ENCODE measurements at places on chromosomes 12 and 14. TPM values are rescaled to one million over a fixed set of nuclear protein-coding genes. Genes with fewer than 3 reads are reported as not detected.

CLEC7A gene
- 5.7 TPM for total RNA-seq

FAM90A1 gene
- not detected for total RNA-seq

ADGRD1 gene
- 4.4 TPM for total RNA-seq

A2M gene
- total RNA-seq, result 97.3 TPM

NFE2 gene
- 0.26 TPM for total RNA-seq

TDRD9 gene
- total RNA-seq, result 2.0 TPM

TGFB3 gene
- 30.7 TPM for total RNA-seq

DNA sequence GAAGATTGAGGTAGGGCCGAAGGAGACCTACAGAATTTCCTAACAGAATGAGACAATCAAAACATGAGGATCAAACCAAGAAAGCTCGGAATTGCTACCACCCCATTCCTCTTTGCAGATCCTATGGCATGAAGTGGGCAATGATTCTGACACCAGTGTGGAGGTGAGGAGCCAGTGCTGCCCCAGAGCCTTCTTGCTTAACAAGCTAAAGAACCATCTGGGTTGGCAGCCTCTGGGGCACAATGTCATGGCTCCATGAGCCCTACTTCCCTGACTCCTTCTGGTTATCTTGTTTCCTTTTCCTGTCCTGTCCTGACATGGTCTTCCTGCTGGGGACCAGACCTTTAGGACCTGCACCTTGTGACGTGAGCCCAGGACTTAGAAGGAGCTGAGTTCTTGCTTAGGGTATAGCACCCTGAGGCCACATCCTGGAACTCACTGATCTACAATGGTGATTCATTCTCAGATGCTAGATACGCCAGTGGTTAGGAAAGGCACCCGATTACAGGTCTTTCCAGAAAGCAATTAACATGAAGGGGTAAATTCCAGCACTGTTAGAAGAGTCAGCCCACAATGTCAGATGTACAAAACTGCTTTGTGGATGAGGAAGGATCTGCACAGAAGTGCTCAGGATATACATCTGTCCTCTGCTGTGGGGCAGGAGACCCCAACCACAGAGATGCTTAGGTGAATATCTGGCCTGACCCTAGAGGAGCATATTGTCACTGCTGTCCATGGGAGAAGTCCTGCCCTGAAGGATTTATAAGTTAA lies 324.2 kb downstream of the ZFP36L1 start:
- H3K4me3 ChIP-seq, result no peak overlapping the region
- H3K36me3 ChIP-seq, result no peaks in the 10 kb centered on the region
- H3K27ac ChIP-seq, result peak overlapping the region; percentile 55
- no peaks in the 10 kb centered on the region for H3K27me3 ChIP-seq
- H3K4me1 ChIP-seq, result peaks cover 82% of the 10 kb centered on the region

DNA sequence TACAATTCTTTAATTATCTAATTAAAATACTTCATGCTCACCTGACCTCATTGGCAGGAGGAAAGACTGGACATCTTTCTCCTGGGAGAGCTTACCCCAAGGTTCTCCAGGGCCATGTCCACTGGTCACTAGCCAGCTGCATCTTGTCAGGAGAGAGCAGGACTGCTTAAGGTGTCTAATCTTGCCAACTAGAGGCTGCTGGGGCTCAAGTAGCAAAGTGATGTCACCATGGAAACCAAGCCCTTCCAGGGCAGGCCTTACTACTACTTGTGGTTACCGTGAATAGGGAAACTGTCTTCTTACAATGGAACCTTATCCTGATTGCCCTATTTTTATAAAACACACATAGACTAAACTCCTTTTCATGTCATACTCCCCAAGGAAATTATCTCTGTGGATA lies 376.4 kb downstream of the SNAPC1 start:
- no peaks in the 10 kb centered on the region for H3K27me3 ChIP-seq
- no peaks in the 10 kb centered on the region for H3K36me3 ChIP-seq
- no peak overlapping the region for H3K4me3 ChIP-seq
- H3K4me1 ChIP-seq, result no peaks in the 10 kb centered on the region
- no peak overlapping the region for H3K27ac ChIP-seq

DNA sequence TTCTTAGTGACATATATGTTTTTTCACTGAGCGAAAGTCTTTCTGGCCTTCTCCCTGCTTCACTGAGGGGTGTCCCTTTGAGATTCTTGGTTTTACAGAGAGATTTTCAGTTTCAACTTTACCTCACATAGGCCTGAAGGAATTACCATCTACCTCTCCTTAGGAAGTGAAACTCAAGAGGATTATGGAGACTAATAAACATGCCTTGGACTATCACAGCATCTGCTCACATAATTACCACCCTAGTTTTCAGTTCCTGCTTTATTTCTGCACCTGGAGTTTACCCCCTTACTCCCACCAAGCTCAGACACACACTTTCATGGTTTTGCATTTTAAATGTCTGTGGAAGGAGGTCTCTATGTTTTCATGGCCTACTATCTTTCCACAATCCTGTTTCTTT lies 118.3 kb upstream of the SCAF11 start:
- no peak overlapping the region for H3K4me3 ChIP-seq
- no peaks in the 10 kb centered on the region for H3K36me3 ChIP-seq
- DNase-seq, result no peak
- no peaks in the 10 kb centered on the region for H3K4me1 ChIP-seq
- H3K27me3 ChIP-seq, result no peaks in the 10 kb centered on the region

DNA sequence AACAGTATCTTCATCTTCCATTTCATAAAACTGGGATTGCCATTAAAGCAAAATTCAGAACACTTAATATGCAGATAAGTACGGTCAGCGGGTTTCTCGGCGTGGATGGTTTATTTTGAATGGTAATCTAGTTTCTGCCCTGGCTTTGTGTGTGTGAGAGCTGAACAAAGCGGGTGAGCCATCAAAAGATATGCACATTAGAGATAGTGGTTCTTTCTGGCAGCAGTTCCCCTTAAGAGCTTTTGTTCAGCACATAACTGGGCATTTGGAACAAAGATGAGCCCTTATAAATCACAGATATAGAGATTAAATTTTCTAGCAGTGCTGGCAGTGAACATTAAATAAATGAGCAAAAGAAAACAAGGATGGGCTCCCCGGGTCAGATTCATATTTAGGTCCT lies 207.5 kb downstream of the CALM1 start:
- H3K27me3 ChIP-seq, result no peaks in the 10 kb centered on the region
- H3K27ac ChIP-seq, result no peak overlapping the region
- H3K4me3 ChIP-seq, result no peak overlapping the region
- DNase-seq, result no peak

GRCh38 chr14:101034986-101035385 lies 131.5 kb upstream of the RTL1 start:
- H3K36me3 ChIP-seq, result no peaks in the 10 kb centered on the region
- H3K4me1 ChIP-seq, result peaks cover under 1% of the 10 kb centered on the region
- peak; percentile 4 for DNase-seq
- H3K27ac ChIP-seq, result no peak overlapping the region

- peak overlapping the region; percentile 30 for H3K27ac ChIP-seq
- no peaks in the 10 kb centered on the region for H3K36me3 ChIP-seq
- no peak overlapping the region for H3K4me3 ChIP-seq
- no peaks in the 10 kb centered on the region for H3K27me3 ChIP-seq
- DNase-seq, result peak; percentile 35
- H3K4me1 ChIP-seq, result peaks cover 27% of the 10 kb centered on the region
These were observed 43.0 kb upstream of the CTDSP2 start for GRCh38 chr12:57889500-57889989.

DNA sequence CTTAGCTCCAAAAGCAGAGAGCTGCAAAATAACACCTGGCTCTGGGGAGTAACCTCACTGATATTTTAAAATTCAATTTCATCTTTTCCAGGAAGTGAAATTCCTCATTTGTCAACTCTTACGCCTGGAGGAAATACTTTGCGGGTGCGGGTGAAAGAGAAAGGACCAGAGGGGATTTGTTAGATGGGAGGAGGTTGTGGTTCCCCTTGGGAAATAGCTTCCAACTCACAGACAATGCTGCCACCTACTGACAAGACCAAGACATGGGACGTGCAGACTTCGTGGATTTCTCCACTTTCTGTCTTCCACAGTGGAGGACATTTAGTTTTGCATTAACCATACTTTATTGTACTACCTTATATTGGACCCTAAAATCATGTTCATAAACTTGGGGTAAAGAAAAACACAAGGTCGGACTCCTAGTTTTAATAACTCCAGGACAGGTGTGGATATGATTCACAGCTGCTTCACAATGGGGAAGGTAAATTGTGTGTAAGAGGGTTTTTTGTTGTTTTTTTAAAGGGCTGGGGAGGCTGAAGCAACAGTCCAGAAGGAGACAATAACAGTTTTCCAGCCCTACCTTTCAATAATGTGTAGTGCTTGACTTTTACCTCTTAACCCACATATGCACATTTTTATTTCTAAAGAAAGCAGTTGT lies 10.8 kb downstream of the FBXL14 start:
- H3K4me1 ChIP-seq, result peaks cover 21% of the 10 kb centered on the region
- H3K27ac ChIP-seq, result no peak overlapping the region
- H3K4me3 ChIP-seq, result no peak overlapping the region
- no peaks in the 10 kb centered on the region for H3K27me3 ChIP-seq
- DNase-seq, result peak; percentile 71

DNA sequence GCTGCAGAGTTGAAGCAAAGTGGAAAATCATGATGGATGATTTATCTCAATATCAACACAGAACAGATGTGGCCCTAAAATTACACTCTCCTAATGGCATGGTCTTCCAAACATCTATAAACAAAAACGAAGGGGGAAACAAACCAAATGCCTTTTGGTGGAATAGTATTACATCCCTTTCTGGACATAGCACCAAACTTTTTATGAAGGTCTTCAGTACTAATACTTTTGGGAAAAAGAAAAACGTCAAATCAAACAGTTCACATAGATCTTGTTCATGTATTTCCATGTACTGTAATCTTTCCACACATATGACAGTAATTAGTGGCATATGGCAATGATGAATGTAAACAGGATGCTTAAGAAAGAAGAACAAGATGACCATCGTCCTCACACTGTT lies 22.9 kb upstream of the ANAPC7 start:
- no peak for DNase-seq
- no peaks in the 10 kb centered on the region for H3K27me3 ChIP-seq
- no peaks in the 10 kb centered on the region for H3K36me3 ChIP-seq

DNA sequence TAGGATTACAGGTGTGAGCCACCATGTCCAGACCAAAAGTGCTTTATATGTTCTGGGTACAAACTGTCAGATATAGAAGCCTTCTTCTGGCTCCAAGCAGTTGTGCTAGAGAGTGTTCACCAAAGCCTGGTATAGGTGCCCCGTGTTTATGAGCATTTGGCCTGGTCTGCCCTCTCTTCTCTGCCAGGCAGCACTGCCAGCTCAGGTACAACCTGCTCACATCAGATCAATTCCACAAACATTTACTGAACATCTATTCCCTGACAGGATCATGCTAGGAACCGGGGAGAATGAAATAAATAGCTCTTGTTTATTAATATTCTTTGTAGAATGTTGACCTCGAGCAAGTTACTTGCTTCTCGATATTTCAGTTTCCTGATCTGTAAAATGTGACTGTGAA lies 20.0 kb upstream of the SOCS2 start:
- no peak for DNase-seq
- no peaks in the 10 kb centered on the region for H3K27me3 ChIP-seq
- H3K4me1 ChIP-seq, result no peaks in the 10 kb centered on the region
- H3K4me3 ChIP-seq, result no peak overlapping the region
- H3K36me3 ChIP-seq, result no peaks in the 10 kb centered on the region
- H3K27ac ChIP-seq, result no peak overlapping the region

- no peak overlapping the region for H3K27ac ChIP-seq
- no peaks in the 10 kb centered on the region for H3K36me3 ChIP-seq
- no peak for DNase-seq
- no peak overlapping the region for H3K4me3 ChIP-seq
- no peaks in the 10 kb centered on the region for H3K27me3 ChIP-seq
These were observed 8.8 kb upstream of the SMARCC2 start for GRCh38 chr12:56197921-56198635.

DNA sequence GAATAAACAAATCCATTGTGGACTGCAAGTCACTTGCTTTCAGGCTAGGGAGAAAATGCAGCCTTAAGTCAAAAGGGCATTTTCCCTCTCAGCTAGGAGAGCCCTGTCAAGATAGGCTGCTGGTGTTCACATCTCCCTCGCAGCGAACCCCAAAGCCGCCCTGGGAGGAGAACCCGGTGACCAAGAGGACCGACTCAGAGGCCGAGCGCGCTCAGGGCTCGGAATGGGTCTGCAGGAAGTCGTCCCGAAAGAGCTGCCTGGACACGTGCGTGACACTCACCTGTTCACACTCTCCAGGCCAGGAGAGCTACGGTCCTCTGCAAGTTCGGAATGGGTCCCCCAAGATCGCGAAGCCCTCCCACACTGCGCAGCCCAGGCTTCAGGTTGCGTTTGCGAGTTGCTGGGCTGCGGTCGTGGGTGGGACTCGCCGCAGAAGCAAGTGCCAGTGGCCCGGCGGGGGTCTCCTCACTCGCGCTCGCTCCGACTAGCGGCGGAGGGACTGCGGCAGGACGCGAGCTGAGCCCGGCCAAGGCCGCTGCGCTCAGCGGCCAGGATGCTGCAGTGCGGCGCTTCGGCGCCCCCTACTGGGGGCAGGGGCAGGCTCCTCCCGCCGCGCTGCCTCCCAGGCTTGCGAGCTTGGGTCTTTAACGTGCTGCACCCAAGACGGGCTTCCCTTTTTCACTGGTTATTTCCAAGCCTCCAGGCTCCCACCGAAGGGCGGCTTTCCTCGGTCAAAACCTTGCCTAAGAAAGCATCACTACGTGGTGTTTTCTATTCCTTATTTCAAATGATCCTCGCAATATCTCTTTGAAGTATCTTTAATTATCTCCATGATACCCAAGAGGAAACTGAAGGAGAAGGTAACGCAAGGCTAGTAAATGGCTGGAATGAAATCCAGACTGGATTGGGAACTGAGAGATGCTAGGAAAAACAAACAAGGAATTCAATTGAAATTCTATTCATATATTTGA lies at the start of gene RERG:
TSS of gene RERG (minus strand) at position 503 of the 971 bp plus-strand sequence. CDS start 3,928 bp downstream, outside the sequence.
- no peak within 1 kb of the TSS for H3K4me3 ChIP-seq
- H3K27ac ChIP-seq, result peak within 1 kb of the TSS; percentile 3
- H3K4me1 ChIP-seq, result peaks cover 9% of the 10 kb centered on the region
- peak; percentile 76 for DNase-seq
- no peaks in the 10 kb centered on the region for H3K36me3 ChIP-seq

DNA sequence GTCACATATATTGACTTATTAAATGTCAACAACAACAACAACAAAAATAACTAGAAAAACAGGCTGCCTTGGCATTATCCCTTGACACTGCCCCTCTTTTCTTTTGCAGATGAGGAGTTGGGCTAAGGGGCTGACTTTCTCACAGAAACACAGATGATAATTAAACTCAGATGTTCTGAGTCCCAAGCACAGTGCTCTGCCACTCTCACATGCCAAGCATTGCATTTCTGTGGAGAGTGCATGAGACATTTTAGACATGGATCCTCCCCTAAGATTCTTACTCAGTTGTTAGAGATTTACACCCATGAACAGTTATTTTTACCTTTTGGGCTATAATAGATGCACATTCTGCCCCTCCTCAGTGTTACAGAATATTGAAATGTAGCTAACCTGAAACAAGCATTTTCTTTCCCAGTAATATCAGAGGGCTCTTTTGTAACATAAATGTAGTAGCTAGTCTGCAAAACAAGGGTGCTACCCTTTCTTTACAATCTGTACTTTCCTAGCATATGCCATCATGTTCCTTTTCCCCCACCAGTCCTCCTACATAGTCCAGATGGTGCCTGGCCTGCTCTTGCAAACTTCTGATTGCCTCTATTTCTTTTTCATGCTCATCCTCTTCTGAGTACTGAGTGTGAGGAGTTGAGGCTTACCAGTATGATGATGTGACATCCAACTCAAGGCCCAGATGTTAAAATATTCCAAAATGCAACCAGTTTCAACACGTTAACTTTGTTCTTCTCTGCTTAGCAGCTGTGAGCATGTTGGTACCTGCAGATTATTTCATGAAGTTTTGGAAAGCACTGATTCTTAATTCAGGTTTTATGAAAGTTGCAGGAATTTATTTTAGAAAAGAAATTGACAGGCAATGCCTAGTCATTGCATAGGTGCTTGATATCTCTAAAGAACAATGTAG lies 125.0 kb upstream of the ATP2B1 start:
- DNase-seq, result no peak
- H3K27ac ChIP-seq, result no peak overlapping the region
- no peaks in the 10 kb centered on the region for H3K36me3 ChIP-seq

All from body of pancreas (tissue), 4 donors.